ENCODE measurements at places on chromosomes 16 and 17. TPM values are rescaled to one million over a fixed set of nuclear protein-coding genes. Genes with fewer than 3 reads are reported as not detected.

- H3K4me3 ChIP-seq = no peak overlapping the region
- no peak overlapping the region for H3K27ac ChIP-seq
- no peak for DNase-seq
- H3K36me3 ChIP-seq = no peaks in the 10 kb centered on the region
Observed at GRCh38 chr16:17453364-17454038, 17.3 kb downstream of the XYLT1 start.

DNA sequence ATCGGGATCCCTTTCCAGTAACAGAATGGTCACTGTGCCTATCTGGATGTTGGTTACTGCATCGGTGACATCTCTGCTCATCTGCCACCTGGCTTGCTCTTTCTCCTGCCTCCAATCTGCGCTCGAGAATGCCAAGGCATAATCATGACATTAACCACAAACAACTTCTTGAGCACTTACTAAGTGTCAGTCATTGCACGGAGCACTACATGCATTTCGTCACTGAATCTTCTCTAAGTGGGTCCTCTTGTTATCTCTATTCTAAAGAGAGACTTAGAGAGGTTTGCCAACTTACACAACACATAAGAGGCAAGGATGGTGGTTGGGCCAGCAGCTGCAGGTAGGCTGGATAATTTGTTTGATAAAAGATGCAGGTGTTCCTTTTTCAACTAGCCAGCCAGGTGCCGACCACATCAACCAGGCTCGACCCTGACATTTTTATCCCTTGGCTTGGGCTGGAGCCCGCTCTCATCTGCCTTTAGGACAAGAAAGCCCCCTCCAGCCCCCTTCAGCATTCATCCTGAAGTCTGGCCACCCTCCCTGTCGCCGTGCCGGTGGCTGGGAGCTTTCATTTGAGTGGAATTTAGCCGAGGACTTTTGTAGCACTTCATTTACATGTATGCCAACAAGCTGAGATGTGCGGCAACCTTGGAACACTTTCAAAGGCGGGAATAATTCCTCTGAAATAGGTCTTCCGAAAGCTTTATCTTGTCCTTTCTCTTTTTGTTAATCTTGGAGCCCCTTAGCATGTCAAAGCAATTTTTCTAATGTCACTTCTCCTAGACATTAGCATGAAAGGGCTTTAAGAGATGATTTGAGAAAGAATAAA is 89.3 kb upstream of the NKD1 start:
- no peaks in the 10 kb centered on the region for H3K27me3 ChIP-seq
- no peaks in the 10 kb centered on the region for H3K36me3 ChIP-seq
- H3K4me3 ChIP-seq = no peak overlapping the region
- no peak overlapping the region for H3K27ac ChIP-seq
- DNase-seq = no peak
- H3K4me1 ChIP-seq = no peaks in the 10 kb centered on the region

- DNase-seq = no peak
- H3K4me3 ChIP-seq = no peak overlapping the region
- H3K27ac ChIP-seq = no peak overlapping the region
- no peaks in the 10 kb centered on the region for H3K4me1 ChIP-seq
- H3K36me3 ChIP-seq = no peaks in the 10 kb centered on the region
- H3K27me3 ChIP-seq = no peaks in the 10 kb centered on the region
Observed at GRCh38 chr16:35737076-35737475, 2277.7 kb downstream of the TP53TG3F start.

DNA sequence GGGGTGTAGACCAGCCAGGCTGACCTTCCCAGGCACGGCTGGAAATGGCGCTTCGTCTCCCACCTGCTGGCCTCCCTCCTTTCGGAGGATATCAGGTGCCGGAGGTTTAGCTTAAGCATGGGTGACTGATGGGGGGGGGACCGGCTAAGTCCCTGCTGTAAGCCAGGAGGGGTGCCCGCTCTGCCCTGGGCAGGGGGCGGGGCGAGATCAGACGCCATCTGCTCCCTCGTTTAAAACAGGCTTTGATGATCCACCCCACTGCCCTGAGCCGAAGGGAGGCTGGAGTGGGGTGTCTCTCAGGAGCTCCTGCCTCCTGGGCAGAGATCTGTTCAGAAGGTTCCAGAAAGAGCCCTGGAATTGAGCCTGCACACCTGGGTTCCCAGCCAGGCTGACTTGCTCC is 26.0 kb downstream of the C16orf74 start:
- DNase-seq = no peak
- no peaks in the 10 kb centered on the region for H3K36me3 ChIP-seq
- no peak overlapping the region for H3K27ac ChIP-seq

DNA sequence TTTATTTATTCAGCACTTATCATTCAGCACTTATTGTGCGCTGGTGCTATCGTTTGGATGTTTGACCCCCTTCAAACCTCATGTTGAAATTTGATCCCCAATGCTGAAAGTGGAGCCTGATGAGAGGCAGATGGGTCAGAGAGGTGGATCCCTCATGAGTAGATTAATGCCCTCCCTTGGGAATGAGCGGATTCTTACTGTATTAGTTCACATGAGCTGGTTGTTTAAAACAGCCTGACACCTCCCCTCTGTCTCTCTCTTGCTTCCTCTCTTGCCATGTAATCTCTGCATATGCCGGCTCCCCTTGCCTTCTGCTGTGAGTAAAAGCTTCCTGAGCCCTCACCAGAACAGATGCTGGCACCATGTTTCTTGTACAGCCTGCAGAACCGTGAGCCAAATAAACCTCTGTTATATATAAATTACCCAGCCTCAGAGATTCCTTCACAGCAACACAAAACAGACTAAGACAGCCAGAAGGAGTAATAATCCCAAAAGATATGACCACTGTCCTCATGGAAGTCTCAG is 111.1 kb downstream of the CACNG3 start:
- H3K4me1 ChIP-seq = no peaks in the 10 kb centered on the region
- no peaks in the 10 kb centered on the region for H3K36me3 ChIP-seq
- no peak for DNase-seq
- H3K27me3 ChIP-seq = no peaks in the 10 kb centered on the region
- no peak overlapping the region for H3K27ac ChIP-seq
- no peak overlapping the region for H3K4me3 ChIP-seq

DNA sequence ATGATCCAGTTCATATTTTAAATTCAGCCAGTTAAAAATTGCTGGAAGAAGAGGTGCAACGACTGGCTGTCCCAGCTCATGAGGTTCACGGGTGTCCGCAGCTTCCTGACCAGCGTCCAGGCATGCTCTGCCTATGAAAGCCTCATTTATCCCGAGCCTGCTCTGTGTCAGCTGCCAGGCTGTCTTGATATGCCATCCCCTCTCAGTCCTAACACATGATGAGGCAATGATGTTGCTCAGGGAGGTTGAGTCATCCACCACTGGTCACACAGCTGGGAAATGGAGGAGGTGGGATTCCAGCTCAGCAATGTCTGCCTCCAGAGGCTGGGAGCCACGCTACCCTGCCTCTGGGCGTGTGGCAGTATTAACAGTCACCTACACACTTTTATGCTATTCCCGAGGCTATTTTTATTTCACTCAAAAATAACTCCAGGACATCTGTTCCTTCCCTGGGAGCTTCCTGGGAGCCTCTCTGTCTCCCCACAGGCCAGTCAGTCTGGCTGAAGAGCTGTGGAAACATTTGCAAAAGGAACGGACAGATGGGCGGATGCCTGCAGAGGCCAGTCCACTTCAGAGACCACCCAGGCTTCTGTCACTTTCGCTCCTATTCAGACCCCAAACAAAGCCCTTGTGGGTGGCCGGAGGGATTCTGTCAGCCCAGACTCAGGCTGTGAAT is 22.5 kb downstream of the RAB11FIP4 start:
- H3K4me3 ChIP-seq = no peak overlapping the region
- H3K27me3 ChIP-seq = no peaks in the 10 kb centered on the region
- no peak for DNase-seq
- H3K36me3 ChIP-seq = no peaks in the 10 kb centered on the region
- no peaks in the 10 kb centered on the region for H3K4me1 ChIP-seq

DNA sequence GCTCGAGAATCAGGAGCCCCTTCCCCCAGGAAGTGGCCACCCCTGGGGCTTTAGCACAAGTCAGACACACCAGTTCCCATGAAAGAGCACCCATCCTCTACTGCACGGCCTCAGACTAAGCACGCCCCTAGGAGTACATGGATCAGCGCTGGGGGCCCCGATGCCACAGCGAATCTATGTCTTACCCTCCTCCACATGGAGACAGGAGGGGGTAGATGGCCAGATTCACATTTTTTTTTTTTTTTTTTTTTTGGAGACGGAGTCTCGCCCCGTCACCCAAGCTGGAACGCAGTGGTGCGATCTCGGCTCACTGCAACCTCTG is 3.2 kb upstream of the EXOSC6 start:
- no peak overlapping the region for H3K4me3 ChIP-seq
- H3K4me1 ChIP-seq = peaks cover 2% of the 10 kb centered on the region

GRCh38 chr17:57856792-57857620 is 7.2 kb upstream of the MRPS23 start:
- no peaks in the 10 kb centered on the region for H3K36me3 ChIP-seq
- no peak overlapping the region for H3K4me3 ChIP-seq
- H3K4me1 ChIP-seq = peaks cover 18% of the 10 kb centered on the region
- no peaks in the 10 kb centered on the region for H3K27me3 ChIP-seq
- no peak overlapping the region for H3K27ac ChIP-seq

DNA sequence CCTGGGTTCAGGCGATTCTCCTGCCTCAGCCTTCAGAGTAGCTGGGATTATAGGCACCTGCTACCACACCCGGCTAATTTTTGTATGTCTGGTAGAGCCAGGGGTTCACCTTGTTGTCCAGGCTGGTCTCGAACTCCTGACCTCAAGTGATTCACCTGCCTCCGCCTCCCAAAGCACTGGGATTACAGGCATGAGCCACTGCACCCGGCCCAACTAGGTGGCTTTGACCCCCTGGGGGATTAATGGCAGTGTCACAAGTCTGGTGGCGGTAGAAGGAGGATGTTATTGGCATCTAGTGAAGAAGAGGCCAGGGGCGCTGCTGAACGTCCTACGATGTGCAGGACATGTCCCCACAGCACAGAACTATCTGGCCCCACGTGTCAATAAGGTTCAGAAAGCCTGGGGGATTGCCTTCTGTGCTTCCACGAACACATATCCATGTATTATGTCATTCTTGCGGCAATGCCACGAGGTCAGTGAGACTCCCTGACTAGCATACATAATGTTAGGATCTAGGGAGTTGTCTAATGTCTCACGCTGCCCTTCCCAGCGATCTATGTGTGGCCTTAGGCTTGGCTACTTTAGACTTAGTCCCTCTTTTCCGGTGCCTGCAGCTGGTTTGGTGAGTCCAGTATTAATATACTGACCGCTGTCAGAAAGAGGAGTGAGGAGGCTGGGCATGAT is 75.8 kb downstream of the ABCC6 start:
- peaks cover 21% of the 10 kb centered on the region for H3K4me1 ChIP-seq
- no peaks in the 10 kb centered on the region for H3K36me3 ChIP-seq
- no peaks in the 10 kb centered on the region for H3K27me3 ChIP-seq
- no peak for DNase-seq
- H3K4me3 ChIP-seq = no peak overlapping the region
- H3K27ac ChIP-seq = no peak overlapping the region

GRCh38 chr17:74451557-74451956 is 14.9 kb upstream of the CD300A start:
- DNase-seq = no peak
- peaks cover 38% of the 10 kb centered on the region for H3K4me1 ChIP-seq
- no peaks in the 10 kb centered on the region for H3K27me3 ChIP-seq
- H3K4me3 ChIP-seq = no peak overlapping the region
- H3K36me3 ChIP-seq = no peaks in the 10 kb centered on the region
- peak overlapping the region; percentile 96 for H3K27ac ChIP-seq

- no peaks in the 10 kb centered on the region for H3K36me3 ChIP-seq
- DNase-seq = no peak
Observed at GRCh38 chr16:2037647-2038381, 9.8 kb downstream of the NTHL1 start.

The PLK1 gene
- total RNA-seq = 2.1 TPM

GRCh38 chr17:9032583-9032982 is 11.3 kb downstream of the NTN1 start:
- H3K27ac ChIP-seq = no peak overlapping the region
- DNase-seq = no peak
- H3K27me3 ChIP-seq = no peaks in the 10 kb centered on the region
- H3K36me3 ChIP-seq = no peaks in the 10 kb centered on the region

The CMTM1 gene
- total RNA-seq = 5.1 TPM

All from ovary (tissue), 10 donors.